Retina (tissue), 1 donor: ENCODE measurements at places on chromosomes 2 and 18.
A peak's percentile ranks its signal among the peaks of the same experiment; 100 is the strongest.

- no peak for DNase-seq
Observed at GRCh38 chr2:65397122-65397521, 35.3 kb downstream of the SPRED2 start.

DNA sequence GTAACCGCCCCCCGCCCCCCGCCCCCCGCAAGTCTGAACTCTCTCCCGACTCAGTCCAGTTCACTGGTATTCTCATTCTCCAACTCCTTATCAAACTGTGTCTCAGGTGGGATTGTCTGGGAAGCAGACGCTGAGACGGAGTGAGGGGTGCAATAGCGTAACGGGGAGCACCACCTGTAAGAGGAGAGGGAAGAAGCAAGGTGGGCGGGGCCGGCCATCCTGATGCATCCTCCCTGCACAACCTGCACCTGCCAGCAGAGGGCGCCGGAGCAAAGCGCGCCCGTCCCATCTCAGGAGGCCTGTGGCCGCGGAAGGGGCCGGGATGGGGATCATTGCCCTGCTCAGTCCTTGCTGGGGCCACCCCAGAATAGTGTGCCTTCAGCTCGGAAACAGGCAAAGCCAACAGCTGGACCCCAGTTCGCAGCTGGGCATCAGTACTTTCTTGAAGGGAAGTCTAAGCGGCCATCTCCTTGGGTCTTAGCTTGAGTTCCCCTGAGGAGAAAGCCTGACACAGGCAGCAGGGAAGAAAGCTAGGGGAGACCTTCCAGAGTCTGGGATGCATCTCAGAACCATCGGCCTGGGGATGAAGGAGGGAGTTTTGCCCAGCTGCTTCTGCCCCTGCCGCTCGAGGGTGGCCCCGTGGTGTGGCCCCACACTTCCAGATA, 208.0 kb downstream of the TFCP2L1 start:
- peak; percentile 80 for DNase-seq

DNA sequence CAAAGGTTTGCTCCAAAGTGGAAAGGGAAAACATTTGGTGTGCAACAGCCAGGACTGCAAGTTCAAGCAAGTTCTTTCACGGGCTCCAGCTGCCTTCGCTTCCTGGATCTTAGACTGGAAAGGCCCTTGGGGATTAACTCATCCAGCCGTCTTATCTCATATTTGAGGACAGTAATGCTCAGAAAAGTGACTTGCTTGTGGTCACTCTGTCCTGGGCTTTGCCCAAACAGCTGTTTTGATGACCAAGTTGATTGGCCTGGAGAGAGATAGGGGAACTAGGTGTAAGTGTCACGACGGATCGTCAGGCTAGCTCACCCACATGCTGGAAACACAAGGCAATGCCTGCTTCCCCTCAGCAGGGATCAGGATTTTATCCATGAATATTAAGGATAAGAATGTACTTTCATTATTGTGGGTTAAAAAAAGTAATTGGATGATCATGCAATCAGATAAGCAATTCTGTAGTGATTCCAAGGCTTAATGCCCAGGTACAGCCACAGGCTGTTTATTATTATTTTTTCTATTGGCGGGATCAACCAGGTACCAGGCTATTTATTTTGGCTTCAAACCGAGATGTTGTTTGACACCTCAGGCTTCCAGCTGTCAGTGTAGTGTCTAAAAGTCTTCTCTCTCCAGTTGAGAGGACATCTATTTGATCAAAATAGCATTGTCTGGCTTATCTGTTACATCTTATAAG, 162.5 kb upstream of the EPAS1 start:
- DNase-seq = no peak

DNA sequence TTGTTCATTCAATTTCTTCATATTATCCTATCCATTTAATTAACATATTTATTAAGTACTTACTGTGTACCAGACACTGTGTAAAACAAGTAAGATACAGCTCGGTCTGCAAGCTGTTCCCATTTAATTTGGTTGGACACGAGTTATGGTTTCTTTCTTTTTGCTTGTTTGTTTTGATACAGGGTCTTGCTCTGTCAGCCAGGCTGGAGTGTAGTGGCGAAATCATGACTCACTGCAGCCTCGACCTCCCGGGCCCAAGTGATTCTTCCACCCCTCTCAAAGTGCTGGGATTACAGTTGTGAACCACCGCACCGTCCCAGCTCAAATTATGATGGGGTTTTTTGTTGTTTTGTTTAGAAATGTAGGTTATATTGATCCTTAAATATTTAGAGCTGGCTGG, 9.0 kb downstream of the CYBRD1 start:
- no peak for DNase-seq
